ENCODE measurements at places on chromosomes 11 and 22.

GRCh38 chr22:44578516-44579230 is 80.6 kb upstream of the RTL6 start:
- DNase-seq, result no peak

- DNase-seq, result no peak
Observed at GRCh38 chr11:128066399-128066798, 521.0 kb downstream of the ETS1 start.

DNA sequence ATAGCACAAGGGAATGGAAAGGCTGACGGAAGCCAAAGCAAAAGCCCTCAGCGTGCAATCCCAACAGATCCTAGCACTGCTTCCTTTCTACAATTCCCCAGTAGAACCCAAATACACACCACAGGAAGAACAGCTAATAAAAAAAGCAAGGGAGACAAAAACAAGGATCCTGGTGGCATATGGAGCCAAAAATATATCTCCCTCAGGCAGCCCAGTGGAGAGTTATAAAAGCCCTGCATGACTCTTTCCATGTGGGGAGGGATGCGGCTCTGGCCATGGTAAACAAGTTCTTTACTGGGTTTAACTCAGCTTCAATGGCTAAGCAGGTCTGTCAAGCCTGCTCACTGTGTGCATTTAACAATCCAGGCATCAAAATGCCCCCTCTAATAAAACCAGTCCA is 88.1 kb downstream of the PIWIL4 start:
- DNase-seq, result no peak

DNA sequence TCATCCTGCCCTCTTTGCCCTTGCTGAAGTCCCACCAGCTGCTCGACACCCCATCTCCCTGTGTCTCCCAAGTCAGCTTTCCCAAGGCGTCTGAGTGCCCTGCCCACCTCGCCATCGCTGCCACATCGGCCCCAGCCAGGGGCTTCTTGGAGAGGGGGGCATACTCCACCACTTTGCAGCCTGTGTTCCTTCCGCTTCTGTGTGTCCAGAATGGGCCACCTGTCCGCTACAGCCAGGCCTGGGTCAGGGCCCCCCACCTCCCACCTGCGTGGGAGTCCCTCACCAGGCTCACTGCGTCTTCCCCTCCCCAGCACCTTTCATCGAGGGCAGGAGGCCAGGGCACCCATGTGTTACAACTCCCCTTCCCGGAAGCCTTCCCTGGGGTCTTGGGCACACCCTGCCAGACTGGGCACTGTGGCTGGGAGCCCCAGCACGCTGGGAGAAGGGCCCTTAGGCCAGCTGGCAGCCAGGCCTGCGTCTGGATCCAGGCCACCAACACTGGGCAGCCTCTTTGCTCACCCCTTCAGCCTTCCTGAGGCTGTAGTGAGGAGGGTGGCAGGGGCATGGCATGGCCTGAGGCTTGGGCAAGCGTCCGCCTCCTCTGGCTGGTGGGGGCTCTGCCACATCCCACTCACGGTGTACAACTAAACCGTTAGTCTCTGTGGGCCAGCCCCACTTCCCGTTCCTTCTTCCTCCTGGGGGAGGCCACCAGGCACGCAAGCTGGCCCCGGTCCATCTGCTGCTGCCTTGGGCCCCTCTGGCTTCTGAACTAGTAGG is 13.4 kb downstream of the CPT1A start:
- no peak for DNase-seq

DNA sequence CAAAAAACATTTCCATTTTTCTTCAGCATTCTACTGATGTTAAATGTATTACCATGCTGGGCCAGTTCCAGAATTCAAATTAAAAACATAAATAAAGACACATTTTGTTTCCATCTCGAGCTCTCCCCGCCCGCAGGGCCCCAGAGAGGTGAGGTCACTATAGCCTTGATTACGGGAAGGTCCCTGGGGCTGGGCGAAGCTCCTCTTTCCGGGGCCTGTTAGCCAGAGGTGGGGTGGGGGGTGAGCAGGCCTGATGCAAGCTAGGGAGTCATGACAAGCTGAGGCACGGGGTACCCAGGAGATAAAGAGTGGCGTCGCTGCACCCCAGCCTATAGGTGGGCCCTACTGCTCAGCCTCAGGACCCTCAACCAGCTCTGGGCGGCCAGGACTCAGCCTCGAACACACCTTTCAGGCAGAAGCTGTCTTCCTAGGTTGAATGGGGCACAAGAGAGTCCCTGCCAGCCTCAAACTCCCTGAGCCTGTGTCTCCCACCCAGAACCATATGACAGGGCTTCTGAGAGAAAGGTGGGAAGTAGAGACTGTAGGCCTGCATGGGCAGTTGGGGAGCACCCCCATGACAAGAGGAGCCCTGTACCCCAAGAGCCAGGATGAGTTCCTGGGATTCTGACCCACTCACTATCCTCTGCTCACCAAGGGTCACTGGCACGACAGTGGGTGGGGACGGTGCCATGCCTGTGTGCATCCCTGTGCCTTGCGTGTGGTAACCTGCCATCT is 34.8 kb downstream of the KCNQ1OT1 start:
- no peak for DNase-seq

- DNase-seq, result no peak
Observed at GRCh38 chr22:17861909-17862308, 87.6 kb upstream of the BID start.

- DNase-seq, result no peak
Observed at GRCh38 chr11:36822829-36823228, 224.8 kb upstream of the RAG2 start.

DNA sequence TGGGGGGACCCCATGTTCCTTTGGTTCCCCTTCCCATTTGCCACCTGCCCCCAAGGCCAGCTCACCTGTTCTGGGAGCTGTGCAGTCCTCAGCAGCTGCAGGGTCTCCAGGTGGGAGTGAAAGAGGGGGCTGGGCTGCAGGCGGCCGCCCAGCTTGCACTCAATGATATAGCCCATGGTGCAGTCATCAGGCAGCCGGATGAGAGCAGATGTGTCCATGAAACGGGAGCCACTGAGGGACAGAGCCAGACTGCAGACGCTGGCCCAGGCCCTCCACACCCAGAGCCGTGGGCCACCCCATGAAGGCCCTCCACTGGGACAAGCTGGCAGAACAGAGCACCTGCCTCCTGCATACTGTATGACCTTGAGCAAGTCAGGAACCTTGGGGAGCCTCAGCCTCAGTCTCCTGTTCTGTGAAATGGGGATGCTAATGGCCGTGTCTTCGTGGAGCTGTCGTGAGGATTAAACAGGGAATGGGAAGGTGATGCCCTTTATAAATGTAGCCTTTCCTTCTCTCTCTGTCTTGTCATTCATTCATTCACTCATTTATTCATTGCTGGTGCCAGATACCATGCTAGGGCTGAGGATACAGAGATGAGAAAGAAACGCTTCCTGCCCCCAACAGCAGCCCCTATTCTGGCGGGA is 11.6 kb downstream of the MFNG start:
- DNase-seq, result no peak

DNA sequence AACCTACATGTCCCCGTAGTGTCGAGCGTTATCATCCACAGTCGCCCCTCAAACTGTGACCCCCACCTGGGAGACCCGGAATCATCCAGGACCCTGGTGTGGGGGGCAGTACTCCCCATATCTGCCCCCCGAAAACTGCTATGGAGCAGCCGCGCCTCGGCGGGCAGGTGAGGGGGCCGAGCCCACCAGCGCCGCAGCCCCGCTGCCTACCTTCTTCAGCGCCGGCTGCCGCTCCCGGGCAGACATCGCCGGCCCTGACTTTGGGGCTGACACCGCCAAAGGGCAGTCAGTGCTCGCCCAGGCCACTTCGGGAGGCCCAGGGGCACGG is 825 bp downstream of the ARHGAP20 start:
- DNase-seq, result no peak

- no peak for DNase-seq
Observed at GRCh38 chr22:42994276-42994916, 20.6 kb downstream of the PACSIN2 start.

Measured in RPMI7951 (cell line).